ENCODE measurements at places on chromosomes 1 and 21. TPM values are rescaled to one million over a fixed set of nuclear protein-coding genes. Genes with fewer than 3 reads are reported as not detected.

DNA sequence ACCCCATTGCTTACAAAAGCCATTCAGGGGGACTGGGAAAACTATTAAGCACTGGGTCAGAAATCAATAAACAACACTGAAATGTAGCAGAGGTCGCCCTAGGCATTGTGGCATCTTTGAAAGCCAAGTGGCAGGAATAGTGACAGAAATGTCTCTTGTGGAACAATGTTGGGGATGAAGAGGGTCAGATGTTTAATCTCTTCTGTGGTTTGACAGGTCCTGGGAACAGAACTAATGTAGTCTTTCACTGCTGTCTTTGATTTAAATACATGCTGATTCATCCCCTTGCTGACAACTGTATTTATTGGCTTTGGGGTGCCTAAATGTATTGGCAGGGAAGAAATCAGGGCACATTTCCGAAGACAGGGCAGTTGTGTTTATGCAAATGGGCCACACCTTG lies 194.8 kb downstream of the ATG4C start:
- no peak for DNase-seq

DNA sequence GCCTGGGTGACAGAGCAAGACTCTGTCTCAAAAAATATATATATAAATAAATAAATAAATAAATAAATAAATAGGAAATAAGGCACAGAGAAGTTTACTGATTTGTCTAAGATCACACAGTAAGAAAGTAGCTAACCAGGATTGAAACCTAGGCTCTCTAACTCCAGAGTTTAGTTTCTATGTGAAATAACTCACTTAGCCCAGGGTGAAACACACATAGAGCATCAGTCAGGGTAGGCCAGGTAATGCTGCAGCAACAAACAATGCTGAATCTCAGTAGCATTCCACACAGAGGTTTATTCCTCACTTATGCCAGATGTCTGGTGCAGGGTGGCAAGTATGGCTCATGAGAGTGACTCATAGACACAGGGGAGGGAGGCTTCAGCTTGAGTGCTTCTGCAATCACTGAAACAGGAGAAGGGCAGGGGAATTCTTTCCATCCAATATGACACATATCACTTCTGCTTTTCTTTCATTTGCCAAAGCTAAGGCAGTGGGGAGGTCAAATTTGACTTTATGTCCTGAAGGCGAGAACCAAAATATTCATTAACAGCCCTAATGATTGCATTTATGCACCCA lies 37.1 kb upstream of the KANK4 start:
- no peak for DNase-seq

The GPR52 gene
- 0.98 TPM for total RNA-seq

The TMEM201 gene
- 18.6 TPM for total RNA-seq

- DNase-seq: no peak
Observed at GRCh38 chr1:100710906-100711682, 8.4 kb upstream of the VCAM1 start.

GRCh38 chr1:103514920-103515503 lies 10.5 kb upstream of the RNPC3 start:
- DNase-seq: no peak

The AK4 gene
- total RNA-seq: 59.7 TPM

All from right atrium auricular region (tissue), 2 donors.